ENCODE measurements at places on chromosomes 3 and 15.

DNA sequence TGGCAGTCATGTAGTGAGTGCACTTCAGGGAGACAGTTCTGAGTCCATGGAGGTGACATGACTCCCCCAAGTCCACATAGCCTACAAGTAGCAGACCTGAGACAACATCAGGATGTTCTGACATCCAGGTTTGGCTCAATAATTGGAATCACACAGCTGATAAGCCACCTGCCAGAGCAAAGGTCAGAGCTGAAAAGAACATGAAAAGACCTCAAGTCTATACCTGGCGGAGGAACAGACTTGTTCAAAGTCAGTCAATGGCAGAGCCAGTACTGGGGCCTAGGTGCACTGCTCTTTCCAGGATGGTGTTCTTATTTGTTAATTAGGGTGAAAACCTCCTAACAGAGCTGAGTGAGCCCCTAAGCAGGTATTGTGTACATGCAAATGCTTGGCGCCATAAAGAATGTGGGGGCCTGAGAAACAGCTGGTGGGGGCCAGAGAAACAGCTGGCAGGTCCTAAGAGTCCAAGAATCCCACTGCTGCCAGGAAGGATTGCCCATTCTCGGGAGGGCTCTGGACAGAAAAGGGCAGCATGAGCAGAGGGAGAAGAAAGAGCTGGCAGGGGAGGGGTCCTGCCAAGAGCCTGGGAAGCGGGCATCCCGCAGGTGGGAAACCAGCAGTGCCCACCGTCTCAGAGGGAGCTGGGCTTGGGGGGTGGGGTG, 17.1 kb downstream of the MASP1 start:
- DNase-seq: no peak

DNA sequence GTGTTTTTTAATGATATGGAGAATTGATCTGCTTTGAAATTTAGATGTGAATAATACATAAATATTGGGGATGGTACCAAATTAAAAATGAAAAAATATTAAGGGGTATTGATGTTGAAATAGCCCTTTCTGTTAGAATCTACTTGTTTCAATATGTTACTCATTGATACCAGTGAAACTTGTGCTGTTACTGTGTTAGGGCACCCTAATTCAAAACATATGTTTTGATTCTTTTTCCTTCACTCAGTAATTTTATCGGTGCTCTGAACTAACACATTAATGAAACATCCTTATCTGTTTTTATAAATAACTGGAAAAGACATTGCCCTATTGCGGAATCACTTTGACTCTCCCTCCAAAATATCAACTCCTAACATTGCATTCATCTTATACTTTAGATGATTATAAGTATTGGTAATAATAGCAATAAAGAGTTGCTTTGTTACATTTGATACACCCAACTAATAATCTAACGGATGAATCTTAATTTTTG, 52.0 kb upstream of the CCNB2 start:
- DNase-seq: no peak

- no peak for DNase-seq
Observed at GRCh38 chr3:44125246-44125645, 116.4 kb upstream of the TOPAZ1 start.

DNA sequence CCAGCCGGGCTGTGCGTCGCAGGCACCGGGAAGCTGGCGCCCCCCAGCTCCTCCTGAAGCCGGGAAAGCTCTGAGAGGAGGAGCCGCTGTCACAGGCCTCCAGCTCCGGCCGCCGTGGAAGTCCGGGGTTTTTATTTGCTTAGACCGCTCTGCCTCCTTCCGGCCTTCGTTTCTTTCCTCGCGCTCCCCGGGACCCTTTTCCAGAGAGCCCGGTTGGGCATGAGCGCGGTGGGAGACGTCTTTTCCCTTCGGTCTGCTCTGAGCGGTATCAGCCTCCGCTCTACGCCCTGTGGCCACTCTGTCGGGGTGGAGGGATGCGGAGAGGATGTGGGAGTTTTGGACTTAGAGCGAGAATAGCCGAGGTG, 559 bp downstream of the SENP5 start:
- DNase-seq: peak; percentile 34

DNA sequence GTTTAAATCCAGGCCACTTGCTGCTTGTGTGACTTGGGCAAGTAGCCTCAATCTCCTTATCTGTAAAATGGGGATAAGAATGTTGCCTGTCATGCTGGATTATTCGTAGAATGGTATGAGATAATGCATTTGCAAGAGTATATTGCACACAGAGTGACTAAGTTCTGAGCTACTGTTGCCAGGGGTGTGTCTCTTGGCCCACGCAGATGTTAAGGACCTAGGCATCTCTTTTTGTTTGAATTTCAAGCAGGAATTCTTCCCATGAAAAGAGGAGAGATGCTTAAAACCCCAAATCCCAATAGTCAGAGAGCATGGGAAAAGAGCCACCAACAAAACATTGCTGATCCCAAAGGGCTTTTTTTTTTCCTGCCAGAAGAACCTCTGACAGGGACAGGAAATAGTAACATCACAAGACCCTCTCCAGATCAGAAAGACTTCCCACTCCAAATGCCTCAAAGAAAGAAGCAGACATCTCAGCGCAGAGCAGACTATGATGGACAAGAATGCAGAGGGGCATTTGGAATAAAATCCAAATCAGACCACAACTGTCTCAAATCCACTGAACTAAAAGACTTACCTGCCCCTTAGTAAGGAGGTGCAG, 90.5 kb downstream of the MRPL46 start:
- DNase-seq: no peak

GRCh38 chr15:63969652-63970421, 76.4 kb downstream of the DAPK2 start:
- DNase-seq: no peak

- DNase-seq: no peak
Observed at GRCh38 chr3:71492566-71492965, 91.0 kb downstream of the FOXP1 start.

GRCh38 chr15:27027229-27027628, 56.2 kb downstream of the GABRG3 start:
- DNase-seq: no peak

- DNase-seq: no peak
Observed at GRCh38 chr3:104190681-104191080, 1176.0 kb upstream of the ALCAM start.

DNA sequence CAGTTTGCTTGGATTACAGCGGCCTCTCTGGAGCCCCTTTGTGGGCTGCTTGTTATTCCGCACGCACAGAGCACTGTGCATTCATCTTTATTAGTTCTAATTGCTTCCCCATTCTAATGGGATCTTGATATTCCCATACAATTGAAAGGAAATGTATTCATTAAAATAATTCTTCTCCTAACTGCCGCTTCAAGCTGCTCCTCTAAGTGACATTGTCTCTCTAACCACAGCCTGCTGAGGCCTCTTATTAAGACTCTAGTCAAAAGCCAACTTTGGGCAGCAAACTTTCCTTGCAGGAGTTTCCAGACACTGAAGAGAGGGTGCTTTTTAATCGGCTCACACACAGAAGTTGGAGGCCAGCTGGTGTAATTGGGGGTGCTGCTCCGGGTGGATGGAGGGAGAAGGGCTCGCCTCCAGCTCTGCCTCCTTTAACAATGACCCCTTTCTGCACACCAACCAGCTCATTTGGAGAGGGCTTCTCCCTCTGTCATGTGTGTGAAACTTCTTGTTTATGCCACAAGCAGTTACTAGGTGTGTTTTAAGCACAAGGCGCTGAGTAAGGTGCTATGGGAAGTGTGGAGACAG, 5.6 kb upstream of the MAGEF1 start:
- no peak for DNase-seq

DNA sequence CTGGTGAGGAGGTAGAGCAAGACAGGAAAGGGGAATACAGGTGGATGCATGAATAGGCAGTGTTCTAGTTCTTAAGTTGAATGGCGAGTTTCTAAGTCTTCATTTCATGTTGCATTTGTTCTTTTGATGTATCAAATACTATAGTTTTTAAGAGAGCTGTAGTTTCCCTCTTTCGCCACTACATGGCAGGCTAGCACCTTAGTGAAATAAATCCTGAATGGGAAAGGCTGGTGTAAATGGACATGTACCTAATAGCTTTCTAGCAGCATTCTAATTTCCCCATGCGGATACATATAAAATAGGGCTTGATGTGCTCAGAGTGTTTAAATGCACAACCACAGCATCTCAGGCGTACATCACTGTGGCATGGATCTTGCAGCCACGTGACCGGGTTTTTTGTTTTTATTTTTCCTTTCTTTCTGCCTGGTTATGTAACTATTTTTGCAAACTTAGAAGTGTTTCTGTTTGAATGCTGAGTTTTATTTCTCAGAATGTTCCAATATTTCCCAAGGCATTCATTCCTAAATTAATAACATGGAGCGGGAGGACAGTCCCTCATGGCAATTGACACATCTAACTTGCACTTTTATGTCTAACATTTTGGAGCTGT, 23.5 kb upstream of the CLN6 start:
- DNase-seq: peak; percentile 74

GRCh38 chr3:38561746-38562466, 65.8 kb downstream of the EXOG start:
- no peak for DNase-seq

DNA sequence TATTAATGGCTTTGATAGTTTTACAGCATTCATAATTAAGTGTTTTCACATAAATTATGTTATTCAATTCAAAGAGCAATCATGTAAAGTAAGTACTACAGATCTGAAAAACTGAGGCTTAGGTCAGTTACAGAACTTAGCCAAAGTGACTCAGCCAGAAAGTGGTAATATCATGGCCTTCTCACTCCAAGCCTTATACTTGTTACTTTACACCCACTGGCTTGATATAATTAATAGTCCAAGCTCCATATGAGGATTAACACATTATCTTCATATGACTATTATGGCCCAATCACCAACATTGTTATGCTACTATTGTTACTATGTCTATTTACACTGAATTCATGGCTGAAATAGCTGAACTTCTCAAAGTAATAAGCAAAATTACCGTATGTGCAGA, 50.7 kb downstream of the TIGIT start:
- no peak for DNase-seq

DNA sequence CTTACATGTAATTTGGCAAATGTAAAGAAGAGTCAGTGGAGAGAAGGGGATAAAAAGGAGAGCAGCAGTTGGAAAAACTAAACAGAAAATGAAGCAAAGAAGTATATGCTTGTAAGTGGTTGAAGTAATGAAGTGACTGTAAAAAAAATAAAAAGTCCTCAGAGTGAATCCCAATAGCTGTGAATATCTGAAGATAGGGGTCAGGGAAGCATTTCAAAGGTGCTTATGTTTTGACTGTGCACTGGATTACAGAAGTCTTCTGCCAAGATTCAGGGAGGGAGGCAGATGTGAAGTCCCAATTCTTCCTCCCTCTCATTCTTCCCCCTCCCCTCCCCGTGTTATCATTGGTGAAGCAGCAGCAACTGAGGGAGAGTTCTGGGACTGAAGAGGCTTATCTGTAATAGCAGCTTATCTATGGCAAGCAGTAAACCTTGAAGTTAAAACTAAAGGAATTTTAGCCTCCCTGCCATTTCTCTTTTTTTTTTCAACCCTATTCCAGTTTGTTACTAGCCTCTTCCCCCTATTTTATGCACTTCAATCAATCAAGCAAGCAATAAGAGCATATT, 597.9 kb downstream of the IGSF11 start:
- DNase-seq: no peak

DNA sequence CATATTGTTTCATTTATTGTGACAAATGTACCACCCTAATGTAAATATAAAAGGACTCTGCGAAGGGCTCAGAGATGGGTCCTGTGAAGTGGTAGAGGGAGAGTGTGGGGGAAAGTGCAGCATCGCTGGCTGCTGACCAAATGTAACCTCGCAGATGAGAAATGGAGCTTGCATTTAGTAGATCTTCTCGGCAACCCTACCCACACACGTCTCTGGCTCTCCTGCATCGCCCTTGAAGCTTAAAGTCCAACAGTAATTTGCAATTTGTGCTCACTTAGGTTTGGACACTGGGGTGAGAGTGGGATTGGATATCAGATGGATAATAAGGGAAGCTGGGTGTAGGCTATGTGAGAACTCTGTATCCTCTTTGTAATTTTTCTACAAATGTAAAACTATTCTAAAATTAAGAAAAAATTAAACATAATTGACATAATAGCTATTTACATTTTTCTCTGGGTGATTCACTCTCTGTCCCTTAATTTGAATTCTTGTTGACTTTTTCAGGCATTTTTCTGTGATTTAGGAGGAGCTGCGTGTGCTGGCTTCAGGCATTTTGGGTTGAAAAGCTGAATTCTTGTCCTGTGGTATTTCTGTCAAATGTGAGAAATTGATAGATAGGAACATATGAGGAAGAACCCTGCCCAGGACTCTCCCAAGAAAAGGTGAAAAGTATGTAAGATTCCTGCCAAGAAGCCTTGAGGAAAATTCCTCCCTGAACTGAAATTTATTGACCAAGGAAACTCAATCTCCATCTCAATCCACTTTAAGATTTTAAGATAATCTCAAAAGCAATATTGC, 524.7 kb upstream of the MCTP2 start:
- no peak for DNase-seq

GRCh38 chr3:134145183-134145582, 105.5 kb downstream of the RYK start:
- DNase-seq: no peak

GRCh38 chr3:184785890-184786279, 26.1 kb upstream of the VPS8 start:
- peak; percentile 19 for DNase-seq

- DNase-seq: peak; percentile 14
Observed at GRCh38 chr3:21484828-21485144, 266.2 kb downstream of the ZNF385D start.

DNA sequence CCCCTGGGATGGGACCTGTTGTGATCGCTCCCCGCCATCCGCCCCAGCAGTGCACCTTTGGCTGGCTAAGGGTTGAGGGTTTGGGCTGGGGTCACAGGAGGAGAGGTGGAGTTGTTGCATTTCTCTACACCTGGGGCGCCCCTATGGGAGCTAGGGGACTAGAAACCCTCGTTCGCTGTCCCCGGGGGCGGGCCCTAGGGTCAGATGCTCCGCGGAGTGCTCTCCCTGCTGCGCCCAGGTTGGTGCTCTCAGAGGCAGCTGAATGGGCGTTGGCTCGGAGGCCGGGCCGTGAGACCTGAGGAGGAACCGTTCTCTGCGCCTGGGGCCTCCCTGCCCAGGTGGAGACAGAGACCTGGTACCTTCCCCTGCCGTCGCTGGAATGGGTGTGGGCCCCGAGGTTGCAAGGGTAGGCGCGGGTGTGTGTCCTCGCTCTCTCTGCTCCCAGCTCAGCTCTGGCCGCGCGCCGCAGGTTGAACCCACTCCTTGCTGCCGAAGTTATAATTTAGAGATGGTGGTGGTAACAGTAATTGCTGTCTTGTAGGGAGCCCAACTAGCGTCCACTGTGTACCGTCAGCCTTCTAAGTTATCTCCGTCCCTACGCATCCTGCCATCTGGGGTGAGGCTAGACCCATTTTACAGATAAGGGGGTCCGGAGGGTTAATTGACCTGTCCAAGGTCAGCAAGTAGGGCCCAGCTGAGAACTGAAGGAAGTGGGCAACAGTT, 965 bp downstream of the FLNB start:
- DNase-seq: peak; percentile 30

GRCh38 chr3:123158330-123158729, 43.4 kb upstream of the SEC22A start:
- DNase-seq: no peak

DNA sequence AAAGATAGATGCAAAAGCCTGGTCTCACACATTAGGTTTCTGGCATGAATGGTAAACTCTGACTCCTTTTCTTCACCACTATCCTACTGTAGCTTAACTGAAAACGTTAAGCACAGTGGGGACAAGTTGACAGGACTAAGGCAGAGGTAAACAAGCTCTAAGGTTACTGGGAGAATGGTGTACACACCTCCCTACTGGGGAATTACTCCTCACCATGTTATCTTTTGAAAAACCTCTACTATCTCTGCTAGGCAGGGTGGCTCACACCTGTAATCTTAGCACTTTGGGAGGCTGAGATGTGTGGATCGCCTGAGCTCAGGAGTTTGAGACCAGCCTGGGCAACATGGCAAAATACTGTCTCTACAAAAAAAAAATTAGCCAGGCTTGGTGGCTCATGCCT, 29.1 kb downstream of the IP6K1 start:
- no peak for DNase-seq

Data from common myeloid progenitor, CD34-positive (primary cell).